ENCODE measurements at places on chromosomes 11 and 22.
A peak's percentile ranks its signal among the peaks of the same experiment; 100 is the strongest.

- H3K27ac ChIP-seq = no peak overlapping the region
- H3K36me3 ChIP-seq = 0 out of 2 replicates have a peak, but pooled peaks cover 5% of the 10 kb centered on the region
- no peaks in the 10 kb centered on the region for H3K27me3 ChIP-seq
- no peak for DNase-seq
Observed at GRCh38 chr22:20226077-20226716, 41.9 kb downstream of the RTN4R start.

GRCh38 chr11:17572359-17572690 is 25.3 kb downstream of the OTOG start:
- no peak overlapping the region for H3K4me3 ChIP-seq
- H3K27ac ChIP-seq = no peak overlapping the region
- H3K4me1 ChIP-seq = no peaks in the 10 kb centered on the region
- DNase-seq = peak; percentile 20
- H3K36me3 ChIP-seq = no peaks in the 10 kb centered on the region
- no peaks in the 10 kb centered on the region for H3K27me3 ChIP-seq

GRCh38 chr22:41094041-41094593 is 1.7 kb downstream of the EP300 start:
- H3K27ac ChIP-seq = no peak overlapping the region
- no peak for DNase-seq
- H3K4me1 ChIP-seq = no peaks in the 10 kb centered on the region
- peaks cover 28% of the 10 kb centered on the region for H3K36me3 ChIP-seq

DNA sequence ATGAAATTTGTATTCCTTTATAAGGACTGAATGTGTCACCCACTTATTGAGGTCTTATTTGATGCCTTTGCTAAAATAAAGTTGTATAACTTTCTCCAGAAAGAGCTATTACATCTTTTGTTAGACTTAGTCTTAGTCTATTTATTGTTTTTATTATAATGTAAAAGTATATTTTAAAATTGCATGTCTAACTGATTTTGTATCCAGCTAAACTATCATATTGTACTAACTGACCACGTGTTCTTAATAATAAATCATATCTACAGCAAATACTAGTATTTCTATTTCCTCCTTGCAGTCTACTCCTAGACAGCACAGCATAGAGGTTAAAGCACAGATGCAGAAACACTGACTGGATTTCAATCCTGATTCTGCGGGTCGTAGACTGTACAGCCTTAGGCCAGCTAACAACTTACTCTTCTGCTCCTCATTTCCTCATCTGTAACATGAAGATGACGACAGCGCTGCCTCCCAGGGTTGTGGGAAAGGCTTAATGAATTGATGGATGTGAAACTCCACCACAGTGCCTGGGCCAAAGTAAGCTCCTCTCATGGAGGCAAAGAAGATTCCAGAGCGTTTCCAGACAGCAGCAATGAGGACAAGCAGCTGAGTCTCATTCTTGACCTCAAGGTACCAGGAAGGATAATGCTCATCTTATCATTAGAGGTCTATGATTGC is 13.2 kb downstream of the IFITM10 start:
- no peak for DNase-seq
- H3K27me3 ChIP-seq = no peaks in the 10 kb centered on the region
- H3K4me1 ChIP-seq = no peaks in the 10 kb centered on the region
- no peak overlapping the region for H3K27ac ChIP-seq
- no peak overlapping the region for H3K4me3 ChIP-seq

- H3K27ac ChIP-seq = no peak overlapping the region
- H3K36me3 ChIP-seq = no peaks in the 10 kb centered on the region
- no peak overlapping the region for H3K4me3 ChIP-seq
- no peak for DNase-seq
Observed at GRCh38 chr11:128471138-128471661, 116.2 kb downstream of the ETS1 start.

DNA sequence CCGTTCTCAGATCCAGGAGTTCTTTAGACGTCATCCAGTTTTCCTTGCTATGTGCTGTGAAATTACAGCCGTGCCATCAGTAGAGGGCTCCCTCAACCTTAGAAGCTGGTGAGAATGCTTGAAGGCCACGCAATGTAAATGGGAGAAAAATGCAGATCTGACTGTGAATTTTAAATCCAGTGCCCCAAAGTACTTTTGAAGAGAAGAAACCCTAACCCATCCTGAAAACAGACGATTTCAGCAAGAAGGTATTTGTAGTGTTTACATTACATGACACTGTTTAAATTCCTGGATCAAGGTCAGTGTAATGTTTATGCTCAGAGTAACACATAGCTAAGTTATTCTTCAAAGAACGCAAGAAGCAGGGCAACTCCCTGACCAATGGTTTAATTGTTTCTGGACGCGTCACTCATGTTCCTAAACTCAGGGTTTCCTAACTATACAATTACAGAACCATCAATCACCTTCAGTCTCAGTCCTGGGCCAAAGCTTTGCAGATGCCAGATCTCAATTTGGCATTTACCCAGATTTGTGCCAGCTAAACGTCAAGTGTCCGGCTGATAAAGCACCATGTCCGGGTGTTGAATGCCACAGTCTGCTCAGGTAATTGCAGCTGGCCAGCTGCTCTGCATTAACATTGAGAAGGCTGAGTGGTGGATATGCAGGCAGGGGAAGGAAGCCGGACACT is 38.2 kb downstream of the ADAMTS8 start:
- no peak for DNase-seq
- peaks cover 5% of the 10 kb centered on the region for H3K4me1 ChIP-seq
- no peaks in the 10 kb centered on the region for H3K27me3 ChIP-seq

GRCh38 chr11:1592628-1593027 is 5.5 kb downstream of the KRTAP5-2 start:
- H3K4me1 ChIP-seq = peaks cover 3% of the 10 kb centered on the region
- H3K27ac ChIP-seq = no peak overlapping the region
- H3K36me3 ChIP-seq = no peaks in the 10 kb centered on the region
- H3K4me3 ChIP-seq = no peak overlapping the region

- H3K4me1 ChIP-seq = peaks cover 5% of the 10 kb centered on the region
- no peaks in the 10 kb centered on the region for H3K36me3 ChIP-seq
- DNase-seq = peak; percentile 15
Observed at GRCh38 chr22:43819931-43820640, 8.0 kb upstream of the EFCAB6 start.

Measured in H9 (cell line).